ENCODE measurements at places on chromosomes 5 and 9. TPM values are rescaled to one million over a fixed set of nuclear protein-coding genes. Genes with fewer than 3 reads are reported as not detected.

DNA sequence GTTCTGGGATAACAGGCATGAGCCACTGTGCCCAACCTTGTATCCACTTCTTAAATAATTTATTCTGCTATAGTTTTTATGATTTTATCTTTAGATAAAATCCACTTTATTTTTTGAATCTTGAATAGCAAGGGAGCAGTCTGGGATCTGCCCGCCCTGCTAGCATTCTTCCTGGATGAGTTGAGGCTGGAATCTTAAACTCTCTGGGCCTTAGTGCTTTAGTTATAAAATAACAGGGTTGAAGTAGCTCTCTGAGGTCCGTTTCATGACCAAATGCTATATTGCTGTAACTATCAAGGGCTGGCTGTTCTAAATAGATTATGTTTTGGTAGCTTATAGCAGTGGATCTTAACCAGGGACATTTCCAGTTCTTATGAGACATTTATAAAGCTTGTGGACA is 20.8 kb downstream of the ACER2 start:
- peaks cover 6% of the 10 kb centered on the region for H3K36me3 ChIP-seq
- H3K4me1 ChIP-seq: peaks cover 11% of the 10 kb centered on the region
- peaks cover 5% of the 10 kb centered on the region for H3K27me3 ChIP-seq
- DNase-seq: no peak
- no peak overlapping the region for H3K27ac ChIP-seq

DNA sequence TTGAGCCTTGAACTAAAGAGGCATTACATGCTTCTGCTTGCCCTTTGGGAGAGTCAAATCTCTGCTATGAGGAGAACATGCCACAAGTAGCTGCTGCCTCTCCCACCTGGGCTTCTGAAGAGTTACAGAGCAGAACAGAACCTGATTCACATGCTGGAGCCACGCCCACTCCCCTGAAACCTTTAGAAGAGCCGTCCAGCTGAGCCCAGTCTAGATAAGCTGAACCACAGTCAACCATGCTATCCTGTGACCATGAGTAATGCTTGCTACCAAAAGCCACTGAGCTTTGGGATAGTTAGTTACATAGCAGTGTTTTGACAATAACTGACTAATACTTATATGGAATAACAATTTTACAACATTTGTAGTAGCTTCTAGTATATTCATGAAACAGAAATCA is 111.0 kb upstream of the VCAN start:
- no peak overlapping the region for H3K4me3 ChIP-seq
- no peak overlapping the region for H3K27ac ChIP-seq
- no peak for DNase-seq
- no peaks in the 10 kb centered on the region for H3K4me1 ChIP-seq

GRCh38 chr9:24497671-24498070 is 48.0 kb downstream of the IZUMO3 start:
- H3K27ac ChIP-seq: no peak overlapping the region
- H3K36me3 ChIP-seq: no peaks in the 10 kb centered on the region
- no peaks in the 10 kb centered on the region for H3K27me3 ChIP-seq
- peaks cover 36% of the 10 kb centered on the region for H3K4me1 ChIP-seq

GRCh38 chr5:179601871-179602625 is 21.4 kb downstream of the HNRNPH1 start:
- peaks cover 15% of the 10 kb centered on the region for H3K27me3 ChIP-seq
- peak overlapping the region; percentile 33 for H3K27ac ChIP-seq
- H3K36me3 ChIP-seq: peaks cover 8% of the 10 kb centered on the region

- H3K4me1 ChIP-seq: peaks cover 24% of the 10 kb centered on the region
- peak overlapping the region; percentile 99 for H3K27ac ChIP-seq
- DNase-seq: no peak
- H3K27me3 ChIP-seq: peaks cover 11% of the 10 kb centered on the region
- H3K4me3 ChIP-seq: peak overlapping the region; percentile 100
Measured at GRCh38 chr5:138339464-138339863, 1.4 kb downstream of the FAM53C start.

GRCh38 chr9:105046907-105047741 is 119.2 kb upstream of the ABCA1 start:
- DNase-seq: no peak
- H3K27me3 ChIP-seq: peaks cover 3% of the 10 kb centered on the region
- H3K27ac ChIP-seq: no peak overlapping the region

DNA sequence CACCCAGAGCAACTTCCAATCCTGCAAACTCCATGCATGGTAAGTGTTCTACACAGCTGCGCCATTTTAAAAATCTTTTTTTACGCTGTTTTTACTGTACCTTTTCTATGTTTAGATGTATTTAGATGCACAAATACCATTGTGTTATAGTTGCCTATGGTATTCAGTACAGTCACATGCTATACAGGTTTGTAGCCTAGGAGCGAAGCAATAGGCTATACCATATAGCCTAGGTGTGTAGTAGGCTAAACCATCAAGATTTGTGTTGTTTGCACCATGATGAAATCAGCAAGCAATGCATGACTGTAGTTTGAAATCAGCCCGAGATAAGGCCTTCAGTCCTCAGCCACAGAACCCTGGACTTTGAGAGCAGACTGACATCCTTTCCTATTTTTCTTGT is 101.2 kb downstream of the LIX1 start:
- H3K4me3 ChIP-seq: no peak overlapping the region
- DNase-seq: no peak
- H3K4me1 ChIP-seq: peaks cover 5% of the 10 kb centered on the region
- no peaks in the 10 kb centered on the region for H3K36me3 ChIP-seq
- no peaks in the 10 kb centered on the region for H3K27me3 ChIP-seq

- H3K4me1 ChIP-seq: peaks cover 5% of the 10 kb centered on the region
- no peaks in the 10 kb centered on the region for H3K27me3 ChIP-seq
- no peak overlapping the region for H3K27ac ChIP-seq
Measured at GRCh38 chr9:123251741-123252140, 16.6 kb downstream of the STRBP start.

DNA sequence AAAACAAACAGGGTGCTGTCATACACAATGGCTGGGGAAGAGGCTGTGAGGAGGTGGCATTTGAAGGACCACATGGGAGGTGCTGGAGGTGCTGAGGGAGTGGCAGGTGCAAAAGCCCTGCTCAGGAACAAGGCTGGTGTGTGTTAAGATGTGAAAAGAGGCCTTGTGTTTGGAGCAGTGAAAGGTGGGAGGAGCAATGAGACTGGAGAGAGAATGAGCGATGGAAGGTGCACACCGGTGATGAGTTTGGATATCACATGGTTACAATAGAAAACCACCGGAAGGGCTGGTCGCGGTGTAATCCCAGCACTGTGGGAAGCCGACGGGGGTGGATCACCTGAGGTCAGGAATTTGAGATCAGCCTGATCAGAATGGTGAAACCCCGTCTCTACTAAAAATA is 9.2 kb upstream of the FIBCD1 start:
- no peaks in the 10 kb centered on the region for H3K36me3 ChIP-seq
- no peak overlapping the region for H3K27ac ChIP-seq
- peaks cover 3% of the 10 kb centered on the region for H3K27me3 ChIP-seq
- H3K4me3 ChIP-seq: no peak overlapping the region
- no peaks in the 10 kb centered on the region for H3K4me1 ChIP-seq

DNA sequence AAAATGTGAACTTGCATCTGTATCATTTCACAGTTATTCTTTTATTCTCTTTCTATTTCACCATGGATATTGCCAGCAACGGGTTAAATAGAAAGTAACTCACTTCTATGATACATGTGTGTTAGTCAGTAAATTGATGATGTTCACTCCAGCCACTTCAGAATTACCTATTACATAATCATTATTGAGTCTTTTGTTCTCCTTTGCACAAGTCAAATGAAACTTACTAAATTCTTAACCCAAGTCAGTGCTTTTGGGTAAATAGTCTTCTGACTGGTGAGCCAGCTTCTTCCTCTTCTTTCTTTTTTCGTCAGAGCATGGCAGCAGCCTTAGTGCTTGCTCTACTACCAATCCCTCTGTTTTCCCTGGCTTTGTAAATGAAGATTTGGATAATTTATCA is 344.3 kb downstream of the RAB3C start:
- DNase-seq: no peak
- H3K4me3 ChIP-seq: no peak overlapping the region
- H3K27me3 ChIP-seq: peaks cover 3% of the 10 kb centered on the region

DNA sequence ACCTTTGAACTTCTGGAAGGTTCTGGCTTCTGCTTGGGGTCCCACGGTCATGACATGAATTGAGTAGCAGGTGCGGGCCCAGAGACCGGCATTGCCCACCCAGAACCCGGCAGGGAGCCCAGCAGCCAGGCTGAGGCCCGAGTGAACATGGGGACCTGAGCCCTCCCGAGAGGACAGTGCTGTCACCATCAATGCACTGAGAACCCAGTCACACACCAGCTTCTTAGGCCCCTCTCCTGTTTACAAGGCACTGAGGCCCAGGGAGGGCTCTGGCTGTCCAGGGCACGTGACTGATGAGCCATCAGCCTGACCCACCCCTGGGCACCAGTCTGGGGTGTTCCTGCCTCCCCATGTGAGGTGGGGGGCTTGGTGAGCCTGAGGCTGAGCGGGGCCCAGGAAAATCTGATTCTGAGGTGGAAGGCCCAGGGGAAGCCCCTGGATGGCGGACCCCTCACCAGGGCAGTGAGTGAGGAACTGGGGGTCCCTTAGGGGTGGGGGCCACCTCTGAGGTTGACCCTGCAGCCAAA is 60.3 kb upstream of the RNU6ATAC start:
- H3K36me3 ChIP-seq: no peaks in the 10 kb centered on the region
- H3K4me1 ChIP-seq: peaks cover 13% of the 10 kb centered on the region
- no peak overlapping the region for H3K27ac ChIP-seq
- H3K27me3 ChIP-seq: peaks cover 1% of the 10 kb centered on the region

DNA sequence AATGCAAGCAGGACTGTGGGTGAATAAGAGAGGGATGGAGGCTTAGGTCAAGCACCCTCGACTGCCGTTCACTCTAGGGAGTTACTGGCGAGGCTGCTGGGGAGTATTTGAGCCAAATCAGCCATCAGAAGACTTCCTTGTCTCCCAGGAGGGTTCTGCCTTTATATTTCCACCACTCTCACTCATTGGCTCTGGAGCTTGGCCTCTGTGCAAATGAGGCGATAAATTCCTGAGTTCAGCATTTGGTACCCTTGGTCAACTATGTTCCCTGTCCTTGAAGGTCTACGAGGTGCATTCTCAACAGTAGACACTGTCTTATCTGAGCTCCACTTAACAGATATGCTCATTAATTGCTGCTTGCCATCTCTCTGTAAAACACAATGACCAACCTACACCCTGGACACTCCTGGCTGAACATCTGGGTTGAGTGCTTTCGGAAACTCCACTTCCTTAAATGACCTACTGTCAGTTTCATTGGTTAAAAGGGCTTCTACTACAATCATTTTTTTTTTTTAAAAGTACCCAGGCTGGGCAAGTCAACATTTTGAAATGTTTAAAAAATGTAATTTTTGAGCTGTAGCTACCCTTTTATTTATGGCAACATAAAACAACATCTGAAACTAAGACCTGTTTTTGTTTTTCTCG is 153.2 kb downstream of the NTRK2 start:
- H3K4me1 ChIP-seq: no peaks in the 10 kb centered on the region
- no peaks in the 10 kb centered on the region for H3K36me3 ChIP-seq
- H3K4me3 ChIP-seq: no peak overlapping the region
- H3K27ac ChIP-seq: no peak overlapping the region

GRCh38 chr9:84615544-84615943 is 54.0 kb upstream of the NTRK2 start:
- peaks cover 53% of the 10 kb centered on the region for H3K4me1 ChIP-seq
- H3K27me3 ChIP-seq: no peaks in the 10 kb centered on the region
- peak overlapping the region; percentile 11 for H3K4me3 ChIP-seq
- H3K36me3 ChIP-seq: no peaks in the 10 kb centered on the region
- peak overlapping the region; percentile 72 for H3K27ac ChIP-seq

DNA sequence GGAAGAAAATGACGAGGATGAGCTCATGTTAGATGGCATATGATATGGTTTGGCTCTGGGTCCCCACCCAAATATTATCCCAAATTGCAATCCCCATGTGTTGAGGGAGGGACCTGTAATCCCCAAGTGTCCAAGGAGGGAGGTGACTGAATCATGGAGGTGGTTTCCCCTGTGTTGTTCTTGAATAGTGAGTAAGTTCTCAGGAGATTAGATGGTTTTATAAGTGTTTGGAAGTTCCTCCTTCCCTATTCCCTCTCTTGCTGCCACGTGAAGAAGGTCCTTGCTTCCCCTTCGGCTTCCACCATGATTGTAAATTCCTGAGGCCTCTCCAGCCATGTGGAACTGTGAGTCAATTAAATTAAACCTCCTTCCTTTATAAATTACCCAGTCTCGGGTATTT is 10.1 kb downstream of the EDIL3 start:
- no peaks in the 10 kb centered on the region for H3K27me3 ChIP-seq
- H3K36me3 ChIP-seq: no peaks in the 10 kb centered on the region
- peaks cover 12% of the 10 kb centered on the region for H3K4me1 ChIP-seq
- H3K27ac ChIP-seq: no peak overlapping the region
- no peak overlapping the region for H3K4me3 ChIP-seq
- DNase-seq: no peak

DNA sequence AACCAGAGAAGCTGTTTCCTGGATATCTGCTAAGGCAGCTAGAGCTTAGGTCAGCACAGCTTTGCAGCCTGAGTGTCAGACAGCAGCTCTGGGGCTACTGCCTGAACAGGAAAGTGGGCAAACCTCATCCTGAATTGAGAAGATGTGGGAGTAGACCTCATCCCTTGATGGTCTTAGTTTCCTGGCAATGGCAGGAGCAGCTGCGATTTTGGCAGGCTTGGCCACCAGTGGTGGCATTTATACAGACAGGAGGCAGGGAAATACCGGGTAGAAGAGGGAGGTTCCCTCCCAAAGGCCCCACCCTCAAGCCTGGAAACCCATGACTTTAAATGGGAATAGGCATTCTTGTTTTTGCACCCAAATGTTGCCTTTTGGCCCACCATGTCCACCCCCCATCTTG is 69.7 kb downstream of the LIX1 start:
- no peak overlapping the region for H3K27ac ChIP-seq
- no peaks in the 10 kb centered on the region for H3K4me1 ChIP-seq
- H3K36me3 ChIP-seq: no peaks in the 10 kb centered on the region

DNA sequence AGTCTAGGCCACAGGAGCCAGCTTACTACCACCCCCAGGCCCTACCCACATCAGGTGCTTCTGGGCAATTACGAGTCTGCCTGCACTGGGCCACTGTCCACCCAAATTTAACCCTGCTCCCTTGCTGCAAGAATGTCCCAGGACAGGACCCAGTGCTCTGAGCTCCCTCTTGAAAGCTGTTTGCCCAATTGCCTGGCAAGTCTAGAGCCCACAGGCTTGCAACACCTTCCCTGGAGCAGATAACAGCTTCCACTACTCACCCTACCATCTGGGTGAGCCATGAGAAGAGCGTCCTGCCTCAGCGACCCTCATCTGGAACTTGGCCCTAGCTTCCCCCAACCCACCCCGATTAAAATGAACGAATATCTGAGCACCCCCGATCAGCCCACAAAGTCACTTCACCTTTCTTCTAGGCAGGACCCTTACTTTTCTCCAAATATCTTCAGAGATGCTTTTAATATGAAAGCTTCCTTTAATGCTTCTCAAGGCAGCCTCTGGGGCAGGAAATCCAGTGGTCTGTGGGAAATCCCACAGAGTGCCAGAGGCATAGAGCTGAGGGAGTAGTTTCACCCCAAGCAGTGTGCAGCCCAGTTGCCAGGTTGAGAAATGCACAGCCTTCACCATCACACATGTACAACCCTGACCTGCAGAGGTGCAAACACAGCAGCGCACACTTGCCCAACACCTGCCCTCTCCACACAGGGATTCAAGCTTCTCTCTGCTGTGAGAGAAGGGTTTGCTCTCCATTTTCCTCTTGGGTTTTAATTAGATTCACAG is 10.6 kb downstream of the ACSL6 start:
- no peaks in the 10 kb centered on the region for H3K36me3 ChIP-seq
- H3K27me3 ChIP-seq: peaks cover 6% of the 10 kb centered on the region
- DNase-seq: peak; percentile 1
- H3K4me1 ChIP-seq: peaks cover 29% of the 10 kb centered on the region
- H3K27ac ChIP-seq: no peak overlapping the region

TMEM174 gene
- not detected for total RNA-seq

PHYHD1 gene
- total RNA-seq: 4.4 TPM

MEIKIN gene
- not detected for total RNA-seq

NR6A1 gene
- 51.0 TPM for total RNA-seq

TMEM245 gene
- 26.5 TPM for total RNA-seq

PCSK5 gene
- total RNA-seq: 9.6 TPM

CDO1 gene
- 136 TPM for total RNA-seq

All from glutamatergic neuron (in vitro differentiated cells).